ENCODE measurements at places on chromosomes 5 and 9.

GRCh38 chr5:17761326-17761725 is 127.1 kb downstream of the TAF11L14 start:
- DNase-seq: no peak
- H3K27me3 ChIP-seq: no peaks in the 10 kb centered on the region
- H3K4me3 ChIP-seq: no peak overlapping the region
- H3K27ac ChIP-seq: no peak overlapping the region
- H3K36me3 ChIP-seq: no peaks in the 10 kb centered on the region

GRCh38 chr5:16773991-16774390 is 157.2 kb upstream of the RETREG1 start:
- no peak for DNase-seq
- no peak overlapping the region for H3K4me3 ChIP-seq
- no peaks in the 10 kb centered on the region for H3K36me3 ChIP-seq
- peaks cover 6% of the 10 kb centered on the region for H3K27me3 ChIP-seq

DNA sequence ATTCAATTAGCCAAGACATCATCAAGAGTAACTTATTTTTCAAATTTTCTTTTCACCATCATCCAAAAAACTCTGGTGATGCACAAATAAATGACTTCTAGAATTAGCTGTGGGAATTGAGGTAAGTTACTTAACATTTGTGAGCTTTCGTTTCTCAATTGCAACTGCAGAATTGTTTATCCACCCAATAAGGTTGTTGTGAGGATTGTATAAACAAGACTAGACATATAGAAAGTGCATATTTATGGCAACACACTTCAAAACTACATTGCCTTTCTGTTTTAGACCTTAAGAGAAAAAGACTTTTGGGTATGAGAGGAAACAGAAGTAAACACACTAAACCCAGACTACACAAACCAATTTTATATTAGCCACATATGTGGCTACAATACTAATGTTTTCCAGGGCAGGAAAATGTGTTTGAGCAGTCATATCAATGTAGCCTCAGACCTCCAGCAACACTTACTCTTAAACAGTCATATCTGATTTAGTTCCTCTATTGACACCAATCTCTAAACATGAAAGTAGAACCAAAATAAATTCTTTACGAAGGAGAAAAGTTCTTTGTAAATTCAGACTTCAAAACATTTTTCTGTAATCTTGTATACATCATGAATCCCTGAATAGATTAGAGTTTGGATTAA is 488.0 kb upstream of the CYLC2 start:
- no peaks in the 10 kb centered on the region for H3K27me3 ChIP-seq
- H3K4me3 ChIP-seq: no peak overlapping the region
- no peaks in the 10 kb centered on the region for H3K36me3 ChIP-seq
- H3K4me1 ChIP-seq: no peaks in the 10 kb centered on the region

- no peaks in the 10 kb centered on the region for H3K27me3 ChIP-seq
- no peak overlapping the region for H3K27ac ChIP-seq
- no peaks in the 10 kb centered on the region for H3K4me1 ChIP-seq
Measured at GRCh38 chr5:33692980-33693379, 198.8 kb downstream of the ADAMTS12 start.

DNA sequence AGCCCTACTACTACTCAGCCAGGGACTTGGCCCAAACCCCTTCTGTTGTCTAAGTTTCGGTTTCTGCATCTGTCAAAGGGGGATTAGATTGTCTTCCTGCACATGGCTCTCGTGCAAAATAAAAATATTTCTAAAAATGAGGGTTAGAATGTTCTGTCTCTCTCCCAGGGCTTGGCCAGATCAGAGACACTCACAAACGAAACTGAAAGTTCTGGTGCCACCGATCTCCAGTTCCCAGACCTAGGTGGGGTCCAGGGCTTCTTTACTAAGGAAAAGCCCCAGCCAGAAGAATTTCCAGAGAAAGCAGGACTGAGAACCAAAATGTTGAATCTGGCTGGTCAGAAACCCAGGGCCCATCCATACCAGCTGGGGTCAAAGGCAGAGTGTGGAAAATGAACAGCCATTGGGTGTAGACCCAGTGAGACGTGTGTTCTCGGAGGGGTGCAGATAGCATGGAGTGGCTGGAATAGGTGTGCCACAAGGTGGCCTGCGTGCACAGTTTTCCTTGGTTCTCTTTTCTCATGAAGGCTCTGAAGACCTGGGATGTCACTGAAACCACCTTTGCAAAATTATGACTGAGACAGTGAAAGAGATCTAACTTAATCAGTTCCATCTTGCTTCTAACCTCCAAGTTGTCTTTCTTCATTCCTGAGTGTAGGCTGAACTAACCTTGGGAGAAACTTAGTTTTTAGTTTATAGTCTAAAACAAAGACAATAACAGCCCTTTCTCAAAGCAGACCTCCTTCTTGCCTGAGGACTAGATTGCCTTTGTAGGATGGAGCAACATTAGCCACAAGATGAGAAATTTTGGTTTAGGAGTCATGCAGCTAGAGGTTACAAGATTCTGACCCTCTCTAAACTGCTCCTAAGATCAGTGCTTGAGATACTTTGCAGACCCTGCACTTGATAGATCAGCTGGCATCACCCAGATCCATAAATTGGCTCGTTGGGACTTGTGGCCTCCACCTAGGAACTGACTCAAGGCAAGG is 2.3 kb upstream of the SLC23A1 start:
- peaks cover 9% of the 10 kb centered on the region for H3K36me3 ChIP-seq
- DNase-seq: peak; percentile 60
- no peaks in the 10 kb centered on the region for H3K27me3 ChIP-seq
- H3K4me3 ChIP-seq: peak overlapping the region; percentile 73
- H3K4me1 ChIP-seq: peaks cover 69% of the 10 kb centered on the region

GRCh38 chr9:113913426-113914195 is 37.5 kb downstream of the ZNF618 start:
- H3K27me3 ChIP-seq: no peaks in the 10 kb centered on the region
- H3K36me3 ChIP-seq: no peaks in the 10 kb centered on the region
- no peak overlapping the region for H3K4me3 ChIP-seq
- no peak overlapping the region for H3K27ac ChIP-seq
- no peak for DNase-seq
- H3K4me1 ChIP-seq: no peaks in the 10 kb centered on the region

DNA sequence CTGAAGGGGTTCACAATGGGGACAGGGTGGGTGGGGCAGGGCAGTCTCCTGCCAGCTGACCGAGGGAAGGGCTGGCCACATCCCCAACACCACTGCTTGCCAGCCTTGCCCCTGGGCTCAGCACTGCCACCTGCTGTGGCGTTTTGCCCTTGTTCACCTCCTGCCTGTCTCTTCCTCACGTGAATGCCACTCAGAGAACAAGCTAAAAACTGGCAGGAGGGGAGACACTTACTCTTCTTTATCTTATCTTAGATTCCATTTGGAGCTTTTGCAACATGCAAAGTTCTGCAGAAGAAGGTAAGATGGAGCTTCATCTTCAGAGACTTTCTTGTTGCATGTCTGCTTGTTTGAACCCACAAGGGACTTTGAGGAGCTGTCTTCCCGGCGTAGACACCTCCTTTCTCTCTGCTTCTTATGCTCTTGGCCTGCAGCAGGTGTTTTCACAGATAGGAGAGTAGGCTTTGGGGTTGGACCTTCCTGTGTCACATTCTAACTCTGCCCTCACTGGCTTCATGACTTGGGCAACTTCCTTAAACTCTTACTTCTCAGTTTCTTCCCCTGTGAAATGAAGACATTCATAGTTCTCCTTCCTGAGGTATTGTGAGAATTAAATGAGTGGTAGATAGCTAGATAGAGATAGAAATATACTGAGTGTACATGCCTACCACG is 4.1 kb downstream of the LRSAM1 start:
- H3K4me1 ChIP-seq: peaks cover 10% of the 10 kb centered on the region
- H3K27ac ChIP-seq: peak overlapping the region; percentile 13
- no peak overlapping the region for H3K4me3 ChIP-seq
- DNase-seq: peak; percentile 59
- H3K36me3 ChIP-seq: peaks cover 18% of the 10 kb centered on the region
- no peaks in the 10 kb centered on the region for H3K27me3 ChIP-seq

DNA sequence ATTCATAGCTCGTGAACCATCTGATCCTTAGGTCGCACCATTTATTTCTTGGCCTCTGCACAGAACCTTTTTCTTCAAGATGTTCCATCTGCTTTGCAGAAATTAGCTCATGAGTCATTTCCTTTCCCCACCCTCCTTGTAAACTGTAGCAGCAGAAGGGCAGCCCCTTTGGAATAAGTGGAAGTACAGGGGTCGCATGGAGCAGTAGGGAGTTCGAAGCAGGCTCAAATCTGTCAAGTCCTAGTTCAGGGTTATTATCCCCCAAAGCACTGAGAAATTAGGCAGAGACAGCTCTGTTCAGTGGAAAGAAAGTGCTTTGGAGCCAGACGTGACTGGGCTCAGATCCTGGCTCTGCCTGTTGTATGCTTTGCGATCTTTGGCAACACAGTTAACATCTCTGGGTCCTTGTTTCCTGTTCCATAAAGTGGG is 84.2 kb downstream of the SGCD start:
- peaks cover 15% of the 10 kb centered on the region for H3K27me3 ChIP-seq
- no peaks in the 10 kb centered on the region for H3K36me3 ChIP-seq
- H3K27ac ChIP-seq: no peak overlapping the region
- no peak overlapping the region for H3K4me3 ChIP-seq

- no peaks in the 10 kb centered on the region for H3K27me3 ChIP-seq
- H3K4me1 ChIP-seq: no peaks in the 10 kb centered on the region
- no peak for DNase-seq
- H3K36me3 ChIP-seq: no peaks in the 10 kb centered on the region
- no peak overlapping the region for H3K4me3 ChIP-seq
Measured at GRCh38 chr5:94471521-94471920, 146.9 kb downstream of the KIAA0825 start.

- H3K4me1 ChIP-seq: no peaks in the 10 kb centered on the region
- H3K27ac ChIP-seq: no peak overlapping the region
- no peaks in the 10 kb centered on the region for H3K36me3 ChIP-seq
- H3K4me3 ChIP-seq: no peak overlapping the region
Measured at GRCh38 chr5:129554134-129554904, 94.2 kb downstream of the ADAMTS19 start.

GRCh38 chr9:26973989-26974388 is 17.8 kb downstream of the IFT74 start:
- H3K27me3 ChIP-seq: no peaks in the 10 kb centered on the region
- peaks cover 9% of the 10 kb centered on the region for H3K36me3 ChIP-seq
- H3K4me1 ChIP-seq: peaks cover 2% of the 10 kb centered on the region

GRCh38 chr5:128632264-128632663 is 94.2 kb upstream of the FBN2 start:
- H3K36me3 ChIP-seq: no peaks in the 10 kb centered on the region
- DNase-seq: no peak
- no peaks in the 10 kb centered on the region for H3K4me1 ChIP-seq
- H3K4me3 ChIP-seq: no peak overlapping the region

GRCh38 chr5:88279584-88279983 is 10.9 kb upstream of the TMEM161B start:
- no peak overlapping the region for H3K4me3 ChIP-seq
- H3K27ac ChIP-seq: no peak overlapping the region
- peaks cover 42% of the 10 kb centered on the region for H3K36me3 ChIP-seq
- no peaks in the 10 kb centered on the region for H3K27me3 ChIP-seq
- DNase-seq: no peak
- peaks cover 5% of the 10 kb centered on the region for H3K4me1 ChIP-seq

DNA sequence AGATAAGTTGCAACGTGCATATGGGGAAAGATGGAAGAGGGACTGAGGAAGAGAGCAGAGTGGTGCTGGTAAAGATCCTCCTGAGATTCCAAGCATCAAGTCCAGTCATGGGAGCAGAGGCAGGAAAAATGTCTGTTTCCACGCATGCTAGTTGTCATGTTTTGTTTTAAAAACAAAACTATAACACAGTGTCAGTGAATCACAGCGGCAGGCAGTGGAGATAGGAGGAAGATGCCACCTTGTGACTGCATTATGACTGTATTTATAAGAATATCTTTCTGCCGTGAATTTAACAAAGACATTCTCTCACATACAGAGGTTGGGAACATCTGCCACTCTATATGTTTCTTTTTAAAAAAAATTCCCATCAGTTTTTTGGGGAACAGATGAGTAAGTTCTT is 3.7 kb upstream of the SVEP1 start:
- H3K4me1 ChIP-seq: peaks cover 2% of the 10 kb centered on the region
- H3K36me3 ChIP-seq: no peaks in the 10 kb centered on the region
- H3K27me3 ChIP-seq: peaks cover 26% of the 10 kb centered on the region

GRCh38 chr9:130226112-130226511 is 39.4 kb upstream of the HMCN2 start:
- DNase-seq: no peak
- no peak overlapping the region for H3K27ac ChIP-seq
- H3K4me1 ChIP-seq: no peaks in the 10 kb centered on the region

DNA sequence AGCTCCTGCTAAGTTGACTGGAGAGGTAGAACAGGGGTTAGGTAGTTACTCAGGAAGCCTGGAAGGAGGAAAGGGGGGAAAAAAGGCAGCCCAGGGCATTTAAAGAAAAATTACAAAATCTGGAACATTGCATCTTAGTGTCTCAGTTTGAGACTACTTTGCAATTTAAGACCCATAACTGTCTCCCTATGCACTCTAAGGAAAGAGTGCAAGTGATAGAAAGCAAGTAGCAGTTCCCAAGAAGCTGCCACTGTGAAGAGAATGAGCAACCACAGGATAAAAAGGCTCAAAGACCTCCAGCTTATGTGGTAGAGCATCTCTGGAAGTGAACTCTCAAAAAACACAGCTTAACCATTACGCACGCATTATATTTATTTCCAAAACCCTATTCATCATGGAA is 141.8 kb downstream of the SLCO4C1 start:
- H3K27me3 ChIP-seq: no peaks in the 10 kb centered on the region
- H3K4me3 ChIP-seq: no peak overlapping the region
- H3K4me1 ChIP-seq: no peaks in the 10 kb centered on the region
- DNase-seq: no peak
- no peak overlapping the region for H3K27ac ChIP-seq

DNA sequence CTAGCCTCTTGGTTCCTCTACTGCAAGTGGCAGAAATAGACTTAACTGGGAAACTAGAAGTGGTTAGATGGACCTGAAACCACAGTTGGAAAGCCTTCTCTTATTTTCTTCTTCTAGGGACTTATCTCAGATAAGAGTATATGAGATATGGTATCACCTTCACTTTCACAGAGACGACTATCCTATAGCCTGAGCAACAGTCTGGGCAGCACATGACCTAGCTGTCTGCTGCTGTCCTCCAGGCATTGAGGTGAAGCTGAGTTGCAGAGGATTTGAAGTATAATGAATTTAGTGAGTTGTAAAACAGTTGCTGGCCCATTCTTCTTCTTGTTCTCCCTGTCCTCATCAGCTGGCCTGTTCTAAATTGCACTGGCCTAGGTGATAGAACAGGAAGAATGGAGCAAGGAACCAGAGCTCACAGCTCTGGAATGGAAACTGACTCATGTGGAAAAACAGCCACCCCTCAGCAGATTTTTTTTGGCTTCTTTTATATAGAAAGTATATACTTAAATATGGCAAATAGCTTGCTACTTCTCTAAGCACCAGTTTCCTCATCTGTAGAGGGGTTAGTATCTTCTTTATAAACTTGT is 27.8 kb downstream of the RECK start:
- no peak overlapping the region for H3K4me3 ChIP-seq
- no peaks in the 10 kb centered on the region for H3K4me1 ChIP-seq
- peaks cover 17% of the 10 kb centered on the region for H3K36me3 ChIP-seq
- H3K27ac ChIP-seq: no peak overlapping the region
- DNase-seq: no peak
- no peaks in the 10 kb centered on the region for H3K27me3 ChIP-seq

- no peak overlapping the region for H3K4me3 ChIP-seq
- peaks cover 92% of the 10 kb centered on the region for H3K27me3 ChIP-seq
- H3K36me3 ChIP-seq: no peaks in the 10 kb centered on the region
- DNase-seq: no peak
Measured at GRCh38 chr9:124762633-124763032, 8.5 kb downstream of the NR6A1 start.

Data from activated CD8-positive, alpha-beta memory T cell treated with anti-CD3 and anti-CD28 coated beads, Interleukin-2, amount 10 ng/mL, durations not matched to agents 7 days and 5 days (primary cell).